Glomerular endothelial cell (primary cell): ENCODE measurements at places on chromosomes 16 and 17.

DNA sequence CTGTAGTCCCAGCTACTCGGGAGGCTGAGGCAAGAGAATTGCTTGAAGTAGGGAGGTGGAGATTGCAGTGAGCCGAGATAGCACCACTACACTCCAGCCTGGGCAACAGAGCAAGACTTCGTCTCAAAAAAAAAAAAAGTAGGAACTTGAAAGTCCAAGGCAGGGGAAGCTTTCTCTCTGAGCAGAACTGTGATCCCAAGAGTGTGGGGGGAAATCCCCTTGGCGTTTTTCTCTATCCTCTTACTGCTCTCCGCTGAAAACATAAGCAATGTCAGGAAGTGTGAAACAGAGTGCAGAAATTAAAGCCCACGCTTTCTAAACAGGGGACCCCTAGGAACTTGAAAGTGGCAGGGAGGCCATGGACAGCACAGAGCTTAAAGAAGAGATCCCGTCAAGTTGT lies 9.8 kb upstream of the CMTM3 start:
- no peak for DNase-seq

DNA sequence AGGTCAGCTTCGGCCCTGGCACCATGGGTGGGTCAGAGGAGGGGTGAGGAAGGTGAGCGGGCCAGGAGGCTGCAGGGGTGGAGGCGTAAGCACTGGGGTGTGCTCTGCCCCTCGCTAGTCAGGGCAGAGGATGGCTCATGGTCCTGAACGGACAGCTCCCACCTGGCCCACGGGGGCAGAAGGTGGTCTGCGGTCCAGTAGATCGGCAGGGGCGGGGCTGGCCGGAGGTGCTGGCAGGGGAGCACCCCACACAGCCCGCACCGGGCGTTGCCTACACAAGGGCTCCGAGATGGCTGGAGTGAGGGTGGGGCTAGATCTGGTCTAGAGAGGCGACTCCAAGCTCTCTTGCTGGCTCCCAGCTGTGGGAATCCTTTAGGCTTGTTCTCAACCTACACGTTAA lies 8.2 kb downstream of the NPTX1 start:
- DNase-seq, result no peak

DNA sequence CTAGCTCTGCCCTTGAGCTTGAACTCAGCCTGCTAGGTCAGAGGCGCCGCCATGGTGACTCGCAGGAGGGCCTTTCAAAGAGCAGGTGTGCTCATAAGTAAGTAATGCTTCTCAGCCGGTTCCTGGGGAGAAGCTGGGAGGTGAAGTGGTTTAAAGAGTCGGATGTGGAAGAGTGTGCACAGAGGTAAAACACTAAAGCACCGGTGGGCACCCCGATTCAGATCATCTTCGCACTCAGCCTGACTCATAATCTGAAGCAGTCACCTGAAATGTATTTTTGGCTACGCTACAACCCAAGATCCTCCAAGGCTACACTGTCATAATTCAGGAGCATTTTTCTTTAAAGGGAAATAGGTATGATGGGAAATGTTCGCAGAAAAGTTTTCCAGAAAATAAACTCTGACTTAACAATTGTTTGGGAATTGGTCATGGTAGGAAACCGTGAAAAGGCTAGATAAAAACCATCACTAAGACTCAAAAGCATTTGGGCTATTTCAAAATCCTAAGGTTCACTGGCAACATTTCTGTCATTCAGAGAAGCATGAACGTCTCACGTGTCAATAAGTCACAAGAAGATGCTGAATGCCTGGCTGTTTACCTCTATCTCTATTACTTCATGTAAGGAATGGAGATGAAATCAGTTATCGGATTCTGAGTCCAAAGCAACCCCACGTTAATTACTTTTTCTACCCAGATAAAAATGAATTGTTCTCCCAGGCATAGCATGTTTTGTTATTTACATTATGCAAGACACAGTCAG lies 17.8 kb downstream of the CDH8 start:
- DNase-seq, result no peak

DNA sequence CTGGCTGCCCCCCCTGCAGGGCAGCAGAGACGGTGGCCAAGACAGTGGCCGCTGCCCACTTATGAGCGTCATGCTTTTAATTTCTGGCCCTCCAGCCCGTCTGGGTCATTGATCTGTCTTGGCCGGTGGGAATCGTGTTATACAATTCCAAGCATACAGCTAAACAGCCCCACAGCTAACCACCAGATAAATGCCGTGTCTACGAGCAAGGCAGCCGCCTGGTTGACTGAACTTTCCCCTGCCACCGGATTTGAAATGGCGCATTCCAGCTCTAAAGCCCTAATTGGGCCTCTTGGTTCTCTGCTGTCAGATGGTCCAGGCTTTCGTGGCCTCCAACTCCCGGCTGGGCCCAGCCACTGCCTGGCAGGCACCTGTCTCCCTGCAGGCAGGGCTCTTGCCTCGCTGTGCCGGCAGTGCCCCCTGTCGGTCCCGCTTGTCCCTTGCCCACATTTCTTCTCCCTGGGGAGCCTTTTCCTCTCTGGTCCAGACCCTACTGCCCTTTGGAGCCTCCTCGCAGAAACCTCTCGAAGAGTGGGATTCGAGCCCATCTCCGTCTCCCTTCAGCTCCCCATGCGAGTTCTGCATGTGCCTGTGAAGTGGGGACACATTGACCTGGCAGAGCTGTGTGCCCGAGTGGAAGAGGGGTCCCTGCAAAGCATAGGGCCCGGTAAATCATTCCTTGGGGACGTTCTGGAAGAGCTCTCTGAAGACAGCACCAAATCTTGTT lies 1.8 kb upstream of the RBFOX3 start:
- no peak for DNase-seq

DNA sequence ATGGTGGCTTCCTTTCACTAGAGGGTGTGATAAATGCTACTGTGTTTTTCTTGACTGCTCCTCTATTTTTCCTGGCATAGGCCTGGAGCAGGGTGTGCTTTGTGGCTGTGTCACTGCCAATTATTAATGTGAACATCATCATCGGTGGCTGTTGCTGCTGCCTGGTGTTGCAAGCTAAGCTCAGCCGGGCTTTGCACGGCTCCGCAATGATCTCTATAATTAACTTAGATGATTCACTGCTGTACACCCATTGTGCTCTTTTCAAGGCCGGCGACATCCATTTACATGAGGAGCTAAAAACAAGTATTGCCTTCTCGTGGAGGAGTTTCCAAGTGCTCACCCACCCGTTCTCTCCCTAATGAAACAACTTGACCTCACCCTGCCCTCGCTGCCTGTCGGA lies 160.1 kb upstream of the IRX3 start:
- no peak for DNase-seq

GRCh38 chr16:61323456-61323855 lies 712.8 kb downstream of the CDH8 start:
- DNase-seq, result no peak

GRCh38 chr17:6575596-6575988 lies 19.2 kb upstream of the PITPNM3 start:
- DNase-seq, result no peak

DNA sequence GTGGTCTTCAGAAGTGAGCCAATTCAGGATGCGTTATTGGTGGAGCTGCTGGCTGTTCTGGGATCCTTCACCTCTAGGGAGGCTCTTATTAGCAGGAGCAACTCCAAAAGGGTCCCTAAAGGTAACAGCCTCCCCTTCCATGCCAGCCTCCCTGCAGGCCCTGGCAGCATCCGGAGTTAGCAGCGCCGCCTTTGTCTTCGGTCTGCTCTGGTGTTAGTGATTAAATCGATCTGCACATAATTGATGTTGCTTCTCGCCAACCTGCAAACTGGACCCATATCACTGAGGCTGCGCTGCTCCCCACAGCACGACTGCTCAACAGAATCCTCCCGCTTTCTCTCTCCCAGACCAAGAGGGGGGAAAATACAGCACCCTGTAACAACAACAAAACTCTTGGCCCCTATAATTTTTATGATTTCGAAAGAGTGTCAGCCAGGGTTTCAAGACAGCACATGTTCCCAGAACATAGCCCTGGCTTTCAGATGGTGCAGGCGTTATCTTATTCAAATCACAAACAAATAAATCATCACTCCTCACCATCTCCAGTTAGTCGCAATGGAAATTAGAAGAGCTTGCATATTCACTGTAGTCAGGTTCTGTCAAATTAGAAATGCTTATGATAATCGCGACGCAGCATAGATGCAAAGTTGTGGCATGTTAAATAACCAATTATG lies 76.0 kb downstream of the IRX3 start:
- DNase-seq, result no peak

DNA sequence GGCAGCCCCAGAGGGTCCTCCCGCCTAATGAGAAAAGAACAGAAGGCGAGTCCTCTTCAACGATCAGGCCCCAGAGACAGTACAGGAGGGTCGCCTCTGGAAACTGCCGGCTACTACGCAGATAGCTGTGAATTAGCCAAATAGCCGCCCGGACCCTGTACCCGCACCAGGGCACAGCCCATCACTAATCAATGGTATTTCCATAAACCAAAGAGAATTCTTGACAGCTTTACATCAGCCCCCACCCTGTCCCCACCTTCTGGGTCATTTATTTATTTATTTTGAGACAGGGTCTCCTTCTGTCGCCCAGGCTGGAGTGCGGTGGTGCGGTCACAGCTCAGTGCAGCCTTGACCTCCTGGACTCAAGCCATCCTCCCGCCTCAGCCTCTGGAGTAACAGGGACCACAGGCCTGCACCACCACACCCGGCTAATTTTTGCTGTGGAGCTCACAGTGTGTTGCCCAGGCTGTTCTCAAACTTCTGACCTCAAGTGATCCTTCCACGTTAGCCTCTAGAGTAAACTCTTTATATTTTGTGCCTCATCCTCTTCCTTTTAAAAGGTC lies 805 bp upstream of the CLCN7 start:
- no peak for DNase-seq

- no peak for DNase-seq
These were observed 23.6 kb downstream of the ZNF469 start for GRCh38 chr16:88406096-88407041.

GRCh38 chr17:17119533-17119932 lies 77.3 kb downstream of the MPRIP start:
- no peak for DNase-seq

GRCh38 chr17:28904800-28905199 lies 1.9 kb upstream of the DHRS13 start:
- no peak for DNase-seq

GRCh38 chr17:1109606-1110540 lies 69.9 kb downstream of the ABR start:
- DNase-seq, result no peak

DNA sequence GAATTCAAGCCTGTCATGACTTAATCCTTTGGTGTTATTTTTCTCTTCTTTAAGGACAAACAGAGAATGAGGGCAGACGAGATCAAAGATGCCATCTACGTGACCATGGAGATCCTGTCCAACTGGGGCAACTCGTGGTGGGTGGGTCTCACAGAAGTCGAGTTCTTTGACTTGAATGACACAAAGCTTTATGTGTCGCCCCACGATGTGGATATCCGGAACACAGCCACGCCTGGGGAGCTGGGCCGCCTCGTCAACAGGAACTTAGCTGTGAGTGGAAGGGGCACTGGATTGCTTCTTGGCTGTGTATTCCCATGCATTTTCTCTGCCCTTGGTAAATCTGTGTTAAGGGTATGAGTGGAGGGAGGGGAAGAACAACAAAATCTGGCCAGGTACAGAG lies 158.7 kb downstream of the KATNIP start:
- DNase-seq, result no peak

DNA sequence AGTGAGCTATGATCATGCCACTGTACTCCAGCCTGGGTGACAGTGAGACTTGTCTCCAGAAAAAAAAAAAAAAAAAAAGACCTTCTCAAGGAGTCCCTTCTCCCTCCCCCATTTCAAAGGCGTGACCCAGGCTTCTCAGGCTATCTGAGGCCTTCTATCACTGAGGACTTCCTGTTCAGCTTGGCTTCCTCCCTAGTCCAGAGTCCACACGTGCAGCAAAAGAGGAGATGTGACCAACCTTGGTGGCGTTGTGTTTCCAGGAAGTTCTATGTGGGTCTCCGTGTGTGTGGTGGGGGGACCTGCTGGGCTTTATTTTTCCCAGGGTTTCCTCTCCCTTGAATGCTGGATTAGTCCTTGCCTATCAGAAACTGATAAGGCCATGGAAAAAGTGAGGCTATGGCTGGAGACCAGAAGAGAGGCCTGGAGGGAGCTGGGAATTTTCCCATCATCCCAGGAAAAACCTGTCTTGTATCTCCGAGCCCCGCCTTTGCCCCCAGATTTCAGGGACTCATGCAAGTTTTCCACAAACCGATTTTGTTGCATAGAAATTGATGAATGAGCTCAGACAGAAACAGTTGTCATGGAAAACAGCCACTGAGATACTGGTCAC lies 148.1 kb downstream of the SALL1 start:
- DNase-seq, result no peak

- DNase-seq, result no peak
These were observed 2.0 kb downstream of the CCDC102A start for GRCh38 chr16:57534337-57534880.

- no peak for DNase-seq
These were observed 13.8 kb downstream of the RIPOR1 start for GRCh38 chr16:67542464-67542863.

DNA sequence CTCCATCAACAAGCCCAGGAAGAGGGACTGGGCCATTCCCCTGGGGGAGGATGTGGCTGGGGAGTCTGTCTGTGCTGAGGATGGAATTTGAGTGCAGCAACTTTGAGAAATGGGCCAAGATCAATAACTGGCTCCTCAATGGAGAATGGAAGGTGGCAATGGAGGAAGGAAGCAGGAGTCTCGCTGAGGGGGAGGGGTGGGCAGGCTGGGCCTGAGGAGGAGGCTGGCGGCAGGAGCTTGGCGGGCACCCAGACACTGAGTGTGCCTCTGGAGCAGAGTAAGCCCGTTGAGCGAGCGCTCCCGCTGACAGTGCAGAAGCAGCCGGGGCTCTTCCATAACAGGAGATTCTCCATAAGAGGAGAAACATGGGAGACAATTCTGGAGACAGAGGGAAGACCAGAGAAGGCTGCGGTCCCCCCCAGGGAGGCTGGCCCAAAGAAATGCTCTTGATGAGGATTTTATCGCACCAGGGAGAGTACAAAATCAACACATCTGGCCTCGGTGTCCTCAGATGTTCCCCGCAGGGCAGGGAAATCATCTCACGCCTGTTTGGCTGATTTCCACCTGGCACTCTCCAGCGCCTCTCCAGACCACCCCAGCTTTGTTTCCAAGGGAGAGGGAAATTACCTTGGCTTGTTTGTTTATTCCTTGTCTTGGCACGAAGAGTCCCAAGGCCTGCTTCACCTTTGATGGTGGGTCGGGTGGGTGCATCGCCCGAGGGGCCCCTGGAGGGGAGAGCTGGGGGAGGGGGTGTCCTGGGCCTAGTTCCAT lies 2.8 kb upstream of the MMP15 start:
- no peak for DNase-seq

DNA sequence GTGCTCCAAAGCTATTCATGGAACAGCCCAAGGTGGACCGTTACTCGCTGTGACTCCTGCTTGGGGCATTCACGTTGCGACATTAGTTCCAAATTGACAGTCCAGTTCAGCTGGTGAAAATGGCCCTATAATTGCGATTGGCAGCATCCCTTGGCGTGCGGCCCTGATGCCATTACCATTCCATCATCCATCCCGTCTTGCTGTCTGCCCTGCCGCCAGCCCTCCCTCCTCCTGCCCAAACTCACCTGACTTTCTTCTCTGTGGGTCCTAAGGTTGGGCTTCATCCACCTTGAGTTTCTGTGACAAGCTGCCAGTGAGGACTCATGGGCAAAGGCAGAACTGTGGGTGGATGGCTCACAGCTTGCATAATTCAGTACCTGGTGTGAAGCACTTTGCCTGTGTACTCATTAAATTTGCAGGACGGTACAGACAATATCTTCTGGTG lies 104.6 kb downstream of the RPTOR start:
- DNase-seq, result no peak
